ENCODE measurements at places on chromosomes 2 and 18.

- peak; percentile 85 for DNase-seq
These were observed 125.7 kb downstream of the RBMS1 start for GRCh38 chr2:160367887-160368286.

- no peak for DNase-seq
These were observed 35.6 kb downstream of the SPC25 start for GRCh38 chr2:168854651-168855050.

- DNase-seq, result peak; percentile 92
These were observed 8.7 kb upstream of the KIAA2012 start for GRCh38 chr2:202064171-202064880.

DNA sequence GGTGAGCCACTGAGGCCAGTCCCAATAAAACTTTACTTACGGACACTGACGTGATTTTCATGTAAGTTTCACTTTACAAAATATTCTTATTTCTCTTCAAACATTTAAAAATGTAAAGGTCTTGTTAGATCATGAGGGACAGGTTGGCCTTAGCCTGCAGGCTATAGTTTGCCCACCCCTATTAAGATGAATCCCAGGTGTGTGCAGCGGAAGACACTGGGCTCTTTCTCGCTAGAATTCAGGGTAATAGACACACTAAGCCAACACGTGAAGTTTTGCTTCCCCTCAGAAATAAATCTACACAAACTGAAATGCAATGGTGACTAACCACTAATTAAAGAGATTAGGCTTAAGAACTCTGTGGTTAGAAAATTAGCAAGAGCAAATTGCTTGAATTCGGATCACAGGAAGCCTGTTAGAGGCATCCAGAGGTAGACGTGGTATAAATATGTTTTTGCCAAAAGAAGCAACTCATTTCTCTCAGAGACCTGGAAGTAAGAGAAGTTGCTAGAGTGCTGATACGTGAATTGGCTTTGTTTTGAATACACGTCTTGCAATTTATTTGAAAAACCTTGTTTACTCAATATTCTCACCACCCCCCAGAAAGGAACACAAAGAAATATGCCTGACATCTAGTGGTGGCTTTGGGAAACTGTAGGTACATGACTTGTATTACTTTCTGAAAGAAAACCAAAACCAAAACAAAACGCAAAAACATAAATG lies 151.6 kb downstream of the DTNB start:
- DNase-seq, result no peak

DNA sequence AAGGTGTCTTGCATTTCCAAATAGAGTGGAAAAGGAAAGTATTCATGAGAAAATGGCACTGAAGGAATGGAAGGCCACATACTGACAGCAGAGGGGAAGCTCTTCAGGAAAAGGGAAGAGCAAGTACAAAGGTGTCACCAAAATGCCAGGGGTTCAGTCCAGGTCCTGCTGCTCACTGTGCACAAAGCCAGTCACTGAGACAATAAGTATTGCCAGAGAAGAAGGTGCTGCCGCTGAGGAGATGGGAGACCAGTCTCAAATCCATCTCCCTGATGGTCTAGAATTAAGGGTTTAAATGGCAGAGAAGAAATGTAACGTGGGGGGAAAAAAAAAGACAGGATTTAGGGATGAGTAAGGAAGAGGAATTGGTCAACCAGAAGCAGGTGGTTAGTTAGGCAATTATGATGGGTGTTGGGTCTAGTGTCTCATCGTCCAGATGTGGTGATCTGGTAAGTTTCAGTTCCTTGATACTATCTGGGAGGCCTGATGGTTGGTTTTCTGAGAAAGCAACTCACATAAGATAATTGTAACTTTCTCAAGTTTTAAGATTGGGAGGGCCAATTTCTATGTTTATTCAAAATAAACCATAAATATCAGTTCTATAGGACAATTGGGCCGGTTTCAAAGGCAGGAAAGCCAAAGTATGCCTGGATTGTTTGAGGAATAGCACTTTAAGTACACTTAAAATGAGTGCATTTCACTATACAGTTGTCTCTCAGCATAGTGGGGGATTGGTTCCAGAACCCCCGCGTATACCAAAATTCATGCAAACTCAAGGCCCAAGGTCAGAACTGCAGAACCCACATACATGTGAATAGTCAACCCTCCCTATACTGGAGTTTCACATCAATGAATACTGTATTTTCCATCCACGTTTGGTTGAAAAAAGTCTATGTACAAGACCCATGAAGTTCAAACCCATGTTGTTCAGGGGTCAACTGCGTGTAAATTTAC lies 109.1 kb upstream of the DNAJC10 start:
- no peak for DNase-seq

DNA sequence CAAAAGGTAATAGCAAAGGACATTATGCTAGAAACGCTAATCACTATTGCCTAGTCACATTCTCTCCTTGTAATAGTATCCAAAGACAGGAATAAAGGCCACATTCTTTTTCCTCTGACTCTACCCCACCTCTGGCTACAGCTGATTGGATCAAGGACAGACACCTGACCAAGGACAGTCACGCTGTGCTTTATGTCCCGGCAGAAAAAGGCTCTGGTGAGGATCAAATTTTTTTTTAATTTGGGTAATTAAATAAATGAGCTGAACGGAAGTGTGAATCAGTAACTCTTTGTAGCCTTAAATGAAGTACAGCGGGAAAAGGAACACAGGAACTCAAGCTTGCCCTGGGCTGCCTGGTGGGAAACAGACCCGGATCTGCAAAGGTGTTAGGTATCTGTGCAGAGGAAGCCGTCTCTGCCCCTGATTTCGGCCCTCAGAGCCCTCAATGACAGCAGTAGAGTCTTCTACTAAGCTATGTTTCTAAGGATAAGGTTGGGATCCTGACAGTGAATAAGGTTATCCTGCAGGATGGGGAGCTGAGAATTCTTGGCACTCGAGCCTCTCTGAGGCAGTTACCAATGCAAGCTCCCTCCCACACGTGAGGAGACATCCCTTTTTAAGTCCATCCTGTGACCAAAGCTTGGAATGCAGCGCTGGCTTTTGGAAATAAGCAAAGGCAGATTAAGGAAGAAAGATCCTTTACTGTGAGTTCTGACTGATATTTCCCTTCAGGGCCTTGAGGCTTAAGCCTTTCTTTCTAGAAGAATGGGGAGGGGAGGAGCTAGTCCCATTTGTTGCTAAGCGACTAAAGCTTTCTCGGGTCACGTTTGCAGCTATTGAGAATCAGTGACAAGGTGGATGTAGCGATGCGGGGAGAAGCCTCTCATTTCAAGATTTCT lies 37.8 kb upstream of the IKZF2 start:
- peak; percentile 6 for DNase-seq

- DNase-seq, result no peak
These were observed 477.4 kb downstream of the CPS1 start for GRCh38 chr2:211033765-211034164.

DNA sequence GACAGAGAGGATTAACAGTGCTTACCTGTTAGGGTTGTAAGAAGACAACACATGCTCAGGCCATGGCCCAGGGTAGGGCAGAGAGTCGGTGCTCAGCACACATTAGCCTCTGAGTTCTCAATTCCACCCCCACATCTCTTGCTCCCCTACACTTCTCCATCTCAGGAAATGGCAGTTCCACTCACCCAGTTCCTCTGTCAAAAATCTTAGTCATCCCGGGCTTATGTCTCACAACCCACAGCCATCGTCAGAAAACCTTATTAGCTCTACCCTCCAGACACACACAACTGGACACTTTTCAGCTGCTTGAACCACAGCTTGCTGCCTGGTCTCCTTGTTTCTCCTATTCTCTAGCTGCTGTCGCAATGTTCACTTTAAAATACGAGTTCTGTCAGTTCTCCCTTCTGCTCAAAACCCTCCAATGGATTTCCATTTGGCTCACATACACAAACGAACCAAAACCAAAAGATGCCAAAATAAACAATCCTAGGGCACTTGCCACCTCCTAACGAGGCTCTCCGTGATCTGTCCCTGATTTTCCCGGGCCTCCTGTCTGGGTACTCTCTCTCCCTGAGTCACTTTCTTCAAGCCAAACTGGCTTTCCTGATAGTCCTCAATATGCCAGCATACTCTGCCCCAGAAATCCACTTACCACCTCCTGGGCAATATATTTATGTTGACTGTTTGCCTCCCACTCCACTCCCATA lies 89.7 kb downstream of the KCTD1 start:
- DNase-seq, result peak; percentile 28

- no peak for DNase-seq
These were observed 854.3 kb downstream of the LRRTM4 start for GRCh38 chr2:76667821-76668271.

DNA sequence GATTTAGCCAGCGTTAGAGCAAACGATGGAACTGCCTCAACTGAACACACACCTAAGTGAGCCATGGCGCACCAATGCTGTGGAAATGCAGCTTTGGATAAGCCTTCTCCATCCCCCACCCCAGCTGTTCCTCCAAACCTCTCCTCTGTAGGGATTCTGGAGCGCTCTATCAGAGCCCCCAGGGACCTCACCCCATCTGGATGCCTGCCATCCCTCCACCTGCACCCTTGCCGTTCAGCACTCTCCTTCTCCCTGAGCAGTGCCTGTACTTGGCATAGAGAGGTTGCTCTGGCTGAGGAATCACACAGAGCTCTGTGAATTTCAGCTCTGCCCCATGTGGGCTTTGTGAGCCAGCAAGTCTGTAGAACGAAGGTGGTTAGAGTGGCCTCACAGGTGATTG lies 42.8 kb upstream of the INHBB start:
- DNase-seq, result no peak

DNA sequence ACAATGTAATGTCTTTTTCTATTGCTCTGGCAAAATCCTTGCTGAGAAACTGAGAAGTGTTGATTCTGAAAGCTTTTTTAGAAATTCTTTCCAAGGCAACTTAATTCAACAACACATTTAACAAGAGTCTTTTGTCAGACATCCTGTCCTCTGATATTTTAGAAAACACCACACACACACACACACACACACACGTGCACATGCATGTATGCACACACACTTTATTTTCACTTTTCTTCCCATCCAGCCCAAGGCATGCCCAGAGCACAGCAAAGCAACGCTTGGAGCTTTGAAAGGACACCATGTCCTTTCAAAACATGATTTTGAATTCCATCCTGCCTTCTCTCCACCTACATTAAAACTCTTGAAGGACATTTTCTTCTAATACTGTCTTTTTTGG lies 116.1 kb downstream of the ATL2 start:
- DNase-seq, result no peak

- no peak for DNase-seq
These were observed 935.6 kb upstream of the FANCL start for GRCh38 chr2:59176737-59177136.

DNA sequence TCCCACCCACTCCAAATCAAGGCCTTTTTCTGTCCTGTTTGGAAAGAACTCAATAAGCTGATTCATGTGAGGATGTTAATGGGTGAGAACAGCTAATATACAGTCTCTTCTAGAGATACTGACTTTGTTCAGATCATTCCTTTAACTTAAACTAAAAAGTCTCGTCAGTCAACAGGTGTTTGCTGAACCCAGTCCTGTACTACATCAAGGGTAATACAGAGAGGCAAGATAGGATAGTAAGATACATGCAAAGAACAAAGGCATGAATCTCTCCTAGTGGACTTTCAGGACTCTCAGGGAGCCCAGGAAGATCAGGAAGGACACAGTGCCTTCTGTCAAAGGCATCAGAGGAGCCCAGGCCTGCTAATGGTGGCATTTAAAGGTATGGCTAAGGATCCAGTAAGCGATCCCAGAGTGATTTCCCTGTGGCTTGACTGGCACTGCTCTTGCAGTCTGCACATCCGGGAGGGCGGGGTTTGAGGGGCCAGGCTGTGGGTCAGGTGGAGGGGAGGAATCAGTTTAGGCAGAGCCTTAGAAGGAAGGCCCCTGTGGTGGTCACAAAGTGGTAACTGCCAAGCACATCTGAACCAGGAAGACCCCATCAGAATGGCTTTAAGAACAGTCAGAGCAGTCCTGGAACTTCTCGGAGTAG lies 54.0 kb downstream of the EPAS1 start:
- DNase-seq, result no peak

DNA sequence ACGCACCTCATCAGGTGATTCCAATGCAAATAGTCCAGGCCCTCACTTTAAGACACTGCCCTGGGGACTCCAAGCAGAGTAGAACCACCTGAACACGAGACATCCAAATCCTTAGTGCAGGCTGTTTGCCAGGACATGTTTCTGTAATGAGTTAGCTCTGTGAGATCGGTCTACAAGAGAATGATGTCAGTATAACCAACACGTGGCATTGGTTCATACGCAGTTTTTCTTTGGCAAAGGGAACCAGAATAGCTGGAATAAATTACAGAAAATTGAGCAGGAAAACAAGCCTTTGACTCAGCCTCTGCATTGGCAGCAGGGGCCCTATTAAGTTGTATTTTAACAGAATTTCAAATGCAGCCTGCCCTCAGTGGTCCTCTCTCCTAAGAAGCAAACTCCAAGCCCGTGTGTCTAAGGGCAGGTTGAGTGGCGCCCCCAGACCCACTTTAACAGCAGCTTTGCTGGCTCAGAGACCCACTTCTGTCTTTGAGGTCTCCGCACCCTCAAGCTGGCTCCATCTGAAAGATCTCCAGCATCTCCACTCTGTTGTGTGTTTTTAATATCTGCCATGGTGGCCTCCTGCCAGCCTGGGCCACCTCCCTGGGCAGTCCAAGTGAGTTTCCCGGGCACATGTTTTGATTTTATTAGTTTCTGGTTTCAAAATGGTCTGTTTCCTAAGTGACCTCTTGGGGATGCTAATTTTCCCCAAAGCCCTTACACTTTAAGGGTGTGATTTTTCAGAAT lies 61.3 kb downstream of the ALPK2 start:
- DNase-seq, result peak; percentile 74

GRCh38 chr2:121527009-121527682 lies 3.5 kb upstream of the RNU4ATAC start:
- DNase-seq, result no peak

GRCh38 chr2:59395119-59395518 lies 1154.0 kb upstream of the FANCL start:
- no peak for DNase-seq
